Caudate nucleus (tissue), 63 donors: ENCODE measurements at places on chromosomes 2 and 18.

GRCh38 chr2:44398243-44398897, 36.6 kb downstream of the CAMKMT start:
- no peak for DNase-seq

- DNase-seq: no peak
Measured at GRCh38 chr2:83365476-83365875, 1093.6 kb downstream of the SUCLG1 start.

GRCh38 chr2:213104092-213104902, 47.1 kb downstream of the IKZF2 start:
- DNase-seq: no peak

GRCh38 chr18:63445037-63445436, 22.8 kb upstream of the VPS4B start:
- no peak for DNase-seq

DNA sequence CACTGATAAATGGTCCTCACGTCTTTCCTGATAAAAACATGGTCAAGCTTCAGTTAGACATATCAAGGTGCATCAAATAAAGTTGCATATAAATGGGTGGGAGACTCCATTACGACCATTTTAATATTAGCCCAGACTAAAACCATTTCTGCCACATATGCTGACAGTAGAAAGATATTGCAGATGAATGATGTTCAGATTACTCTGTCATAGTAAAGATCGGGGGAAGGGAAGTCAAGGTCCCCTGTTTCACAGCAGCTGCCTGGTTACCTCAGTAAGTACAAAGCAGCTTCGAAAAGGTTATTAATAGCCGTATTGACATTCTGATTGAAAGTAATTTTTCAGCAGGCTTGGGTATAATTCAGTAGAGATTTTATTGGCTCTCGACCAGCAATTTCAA, 927.7 kb upstream of the CDH2 start:
- DNase-seq: no peak

GRCh38 chr2:17311771-17312511, 206.3 kb downstream of the RAD51AP2 start:
- no peak for DNase-seq

DNA sequence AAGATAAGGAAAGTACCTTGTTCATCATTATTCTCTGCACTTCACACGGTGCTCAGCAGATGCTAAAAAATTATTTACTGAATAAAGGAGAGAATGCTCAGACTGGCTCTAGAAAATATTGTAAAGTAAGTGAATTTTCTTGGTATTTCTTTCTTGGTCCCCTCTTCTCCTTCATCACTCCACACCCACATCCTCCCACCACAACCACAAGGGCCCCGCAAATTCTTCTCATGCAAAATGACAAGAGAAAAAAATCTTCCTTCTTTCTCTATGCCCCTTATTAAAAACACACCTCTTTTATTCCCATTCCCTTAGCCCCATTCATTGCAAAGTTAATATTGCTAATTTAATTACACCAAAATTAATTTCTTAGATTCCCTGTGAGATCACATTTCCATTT, 74.2 kb upstream of the NEDD4L start:
- DNase-seq: no peak

DNA sequence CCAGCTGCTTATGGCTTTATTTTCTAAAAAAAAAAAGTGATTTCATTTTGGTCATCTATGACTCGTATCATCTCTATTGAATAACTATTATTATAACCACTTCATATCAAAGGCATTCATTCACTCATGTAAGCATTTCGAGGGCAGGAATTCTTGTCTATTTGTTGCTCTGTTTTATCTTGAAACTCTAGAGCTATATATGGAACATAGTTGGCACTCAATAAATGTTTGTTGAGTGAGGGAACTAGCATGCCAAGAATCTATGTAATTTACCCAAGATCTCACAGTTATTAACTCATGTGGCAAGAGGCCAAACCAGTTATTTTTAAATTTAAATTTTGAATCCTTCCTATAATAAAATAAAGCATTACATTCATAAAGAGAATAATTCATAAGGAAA, 470.1 kb downstream of the TMX3 start:
- no peak for DNase-seq

DNA sequence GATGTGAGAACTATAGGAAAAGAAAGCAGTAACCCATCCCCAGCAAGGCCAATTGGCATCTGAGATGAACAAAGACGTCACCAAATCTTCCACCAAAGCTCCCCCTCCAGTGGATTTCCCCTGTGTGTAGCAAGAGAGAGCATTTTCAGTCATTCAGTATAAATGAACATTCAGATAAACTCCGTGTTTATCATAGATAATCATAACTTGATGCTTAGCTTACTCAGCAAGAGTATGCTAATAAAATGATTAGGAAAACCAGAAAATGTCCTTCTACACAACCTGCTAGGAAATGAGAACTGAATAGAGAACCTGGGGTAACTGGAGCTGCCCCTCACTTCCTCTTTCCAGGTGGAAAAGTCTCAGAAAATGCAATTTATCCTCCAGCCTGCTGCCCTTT, 198.0 kb upstream of the CCDC150 start:
- DNase-seq: no peak

DNA sequence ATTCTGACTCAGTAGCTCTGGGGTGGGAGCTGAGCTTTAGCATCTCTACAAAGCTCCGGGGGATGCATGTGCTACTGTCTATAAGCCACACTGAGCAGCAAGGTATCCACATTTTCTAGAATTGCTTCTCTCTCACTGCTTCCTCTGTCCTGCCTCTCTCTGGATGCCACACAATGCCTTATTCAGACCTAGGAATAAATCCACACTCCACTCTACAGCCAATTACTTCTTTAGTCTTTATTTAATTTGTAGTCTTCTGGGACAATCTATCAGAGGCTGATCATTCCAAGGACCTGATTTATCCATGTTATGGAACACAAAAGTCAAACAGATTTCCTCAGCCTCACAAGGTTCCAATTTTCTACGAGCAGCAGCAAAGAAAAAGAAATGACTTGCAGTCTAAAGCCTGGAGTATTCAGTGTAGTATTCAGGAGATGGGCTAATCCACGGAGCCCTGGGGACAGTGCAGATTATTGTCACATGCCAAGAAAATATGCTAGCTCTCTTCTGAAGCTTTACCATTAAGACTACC, 4.4 kb downstream of the BCL2 start:
- no peak for DNase-seq

DNA sequence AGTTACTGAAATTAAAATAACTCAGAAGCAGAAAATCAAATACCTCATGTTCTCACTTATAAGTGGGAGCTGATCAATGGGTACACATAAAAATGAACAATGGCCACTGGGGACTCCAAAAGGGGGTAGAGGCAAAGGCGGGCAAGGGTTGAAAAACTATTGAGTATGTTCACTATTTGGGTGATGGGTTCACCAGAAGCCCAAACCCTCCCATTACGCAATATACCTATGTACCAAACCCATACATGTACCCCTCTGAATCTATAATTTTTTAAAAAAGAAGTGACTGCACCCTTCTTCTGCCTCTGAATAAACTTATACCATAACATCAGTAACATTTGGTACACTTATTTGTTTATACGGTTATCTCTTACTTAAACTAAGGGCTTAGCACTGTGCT, 119.4 kb downstream of the ZRANB3 start:
- DNase-seq: no peak

DNA sequence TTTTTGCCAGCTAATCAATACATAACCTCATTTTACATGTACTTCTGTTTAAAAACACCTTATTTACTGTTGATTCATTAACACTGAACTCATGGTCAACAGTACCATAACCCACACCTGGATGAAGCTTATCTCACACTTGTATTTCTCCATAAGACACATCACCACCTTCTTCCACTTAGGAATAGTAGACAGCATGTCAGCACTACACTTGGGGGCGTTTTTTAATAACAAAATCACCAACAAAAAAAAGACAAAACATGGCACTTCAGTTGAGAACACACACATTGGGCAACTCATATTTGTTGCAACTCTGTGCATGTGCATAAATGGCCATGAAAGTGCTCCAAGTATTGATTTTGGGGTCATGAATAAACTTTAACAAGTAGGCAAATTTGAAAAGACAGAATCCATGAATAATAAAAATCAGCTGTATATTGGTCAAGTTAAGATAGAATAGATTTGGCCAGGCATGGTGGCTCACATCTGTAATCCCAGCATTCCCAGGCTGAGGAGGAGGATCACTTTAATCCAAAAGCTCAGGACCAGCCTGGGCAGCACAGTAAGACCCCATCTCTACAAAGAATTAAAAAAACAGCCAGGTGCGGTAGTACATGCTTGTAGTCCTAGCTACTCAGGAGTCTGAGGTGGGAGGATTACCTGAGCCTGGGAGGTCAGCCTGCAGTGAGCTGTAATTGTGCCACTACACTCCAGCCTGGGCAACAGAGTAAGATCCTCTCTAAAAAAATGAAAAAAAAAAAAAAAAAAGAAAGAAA, 84.4 kb upstream of the SRD5A2 start:
- DNase-seq: no peak

GRCh38 chr2:156589381-156590079, 153.4 kb downstream of the GPD2 start:
- no peak for DNase-seq
